ENCODE measurements at places on chromosomes 1 and 21. TPM values are rescaled to one million over a fixed set of nuclear protein-coding genes. Genes with fewer than 3 reads are reported as not detected.

GRCh38 chr1:8416881-8417280, 99.0 kb downstream of the SLC45A1 start:
- H3K4me3 ChIP-seq, result no peak overlapping the region
- H3K36me3 ChIP-seq, result peaks cover 11% of the 10 kb centered on the region
- H3K27ac ChIP-seq, result no peak overlapping the region
- peaks cover 3% of the 10 kb centered on the region for H3K4me1 ChIP-seq

DNA sequence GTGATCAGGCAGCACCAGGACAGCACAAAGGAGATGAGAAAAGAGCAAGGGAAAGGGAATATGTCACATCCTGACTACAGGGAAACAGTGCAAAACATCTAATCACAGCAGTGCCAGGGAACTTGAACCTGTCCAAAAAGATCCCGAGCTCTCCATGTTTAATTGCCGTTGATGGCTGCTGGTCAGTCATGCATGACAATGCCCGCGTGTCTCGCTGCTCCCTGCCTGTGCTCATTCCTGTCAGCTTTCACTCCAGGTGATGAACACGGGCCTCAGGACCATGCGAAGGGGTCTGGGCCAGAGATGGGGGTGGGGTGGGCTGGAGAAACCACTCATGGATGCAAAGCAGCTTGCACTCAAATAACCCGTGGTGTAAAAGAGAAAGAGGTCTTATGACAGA, 287.0 kb downstream of the GPATCH2 start:
- no peaks in the 10 kb centered on the region for H3K36me3 ChIP-seq
- H3K27ac ChIP-seq, result no peak overlapping the region
- H3K4me1 ChIP-seq, result no peaks in the 10 kb centered on the region
- no peaks in the 10 kb centered on the region for H3K27me3 ChIP-seq
- no peak for DNase-seq

DNA sequence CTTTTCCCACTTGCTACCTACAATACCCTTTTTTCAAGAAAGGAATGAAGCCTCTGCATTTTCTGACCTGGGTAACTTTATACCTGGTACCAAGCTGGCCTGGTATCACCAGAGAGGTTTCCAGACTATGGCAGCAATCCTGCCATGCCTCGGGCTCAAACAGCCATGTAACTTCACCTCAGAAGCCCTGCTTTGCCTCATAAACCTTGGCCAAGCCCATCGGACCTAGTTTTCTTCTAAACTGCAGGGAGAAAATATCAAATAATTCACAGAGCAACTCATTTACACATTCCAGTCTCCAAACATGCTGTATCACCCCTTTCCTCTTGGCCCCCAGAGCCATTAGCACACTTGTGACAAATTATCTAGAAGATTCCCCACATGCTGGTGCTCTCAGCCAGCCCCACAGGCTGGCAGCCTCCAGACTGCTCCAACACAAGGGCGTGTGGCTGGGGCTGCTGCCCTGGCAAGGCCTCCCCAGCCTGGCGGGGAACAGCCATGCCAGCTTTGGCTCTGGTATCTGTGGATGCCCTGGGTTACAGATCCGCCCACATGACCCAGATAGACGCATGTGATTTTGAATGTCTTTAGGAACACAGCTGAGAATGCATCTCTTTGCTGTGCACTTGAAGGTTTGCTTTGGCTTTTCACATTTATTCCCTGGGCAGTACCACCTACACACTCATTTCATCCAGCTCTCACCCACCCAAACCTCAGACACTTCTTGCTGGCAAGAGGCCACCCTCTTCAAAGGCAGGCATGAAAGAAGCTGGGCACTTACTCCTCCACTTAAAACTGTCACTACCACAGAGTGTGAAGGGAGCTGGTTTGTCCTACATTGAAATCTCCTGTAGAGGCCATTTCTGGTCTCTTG, 70.0 kb upstream of the BCAR3 start:
- peaks cover 29% of the 10 kb centered on the region for H3K4me1 ChIP-seq
- peak overlapping the region; percentile 82 for H3K27ac ChIP-seq
- no peaks in the 10 kb centered on the region for H3K27me3 ChIP-seq
- DNase-seq, result peak; percentile 19
- no peak overlapping the region for H3K4me3 ChIP-seq

DNA sequence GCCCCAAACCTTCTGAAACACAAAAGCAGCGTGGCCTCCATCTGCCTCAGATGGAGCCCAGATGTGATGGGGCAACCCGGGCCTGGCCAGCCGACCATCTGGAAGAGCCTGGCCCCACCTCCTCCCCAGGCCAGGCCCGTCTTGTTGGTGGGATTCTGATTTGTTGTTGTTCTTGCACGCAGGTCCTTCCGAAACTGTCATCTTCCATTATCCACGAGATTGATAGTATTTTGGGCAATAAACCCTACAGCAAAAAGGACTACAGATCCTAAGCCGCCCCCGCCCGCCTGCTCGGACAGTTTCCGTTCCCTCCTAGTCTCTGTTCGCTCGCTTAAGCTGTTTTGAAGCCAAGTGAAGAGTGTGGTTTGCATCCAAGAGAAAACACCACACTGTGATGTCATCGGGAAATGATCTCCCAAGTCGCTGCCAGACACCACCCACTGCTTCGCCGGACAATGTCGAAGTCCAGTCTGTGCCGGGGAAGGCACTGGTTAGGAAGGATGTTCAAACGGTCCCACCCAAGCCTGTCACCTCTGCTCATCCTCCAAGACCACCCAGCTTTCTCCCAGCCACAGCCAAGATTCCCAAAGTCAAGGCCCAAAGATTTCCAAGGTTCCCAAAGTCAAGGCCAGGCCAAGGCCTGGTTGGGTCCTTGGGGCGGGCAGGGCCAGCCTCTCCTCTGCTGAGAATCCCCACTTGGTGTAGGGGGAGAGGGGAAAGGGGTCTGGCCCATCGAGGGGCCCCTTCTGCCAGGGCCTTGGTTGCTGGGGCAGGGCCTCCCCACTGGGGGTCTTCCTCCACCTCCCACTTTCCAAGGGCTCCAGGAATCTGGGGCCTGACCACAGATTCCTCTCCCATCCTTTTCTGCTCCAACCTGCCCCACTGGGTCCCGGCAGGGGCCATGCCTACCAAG, 52.9 kb downstream of the KCNAB2 start:
- H3K27ac ChIP-seq, result no peak overlapping the region
- H3K36me3 ChIP-seq, result peaks cover 51% of the 10 kb centered on the region
- no peaks in the 10 kb centered on the region for H3K4me1 ChIP-seq
- DNase-seq, result no peak
- no peak overlapping the region for H3K4me3 ChIP-seq
- no peaks in the 10 kb centered on the region for H3K27me3 ChIP-seq

DNA sequence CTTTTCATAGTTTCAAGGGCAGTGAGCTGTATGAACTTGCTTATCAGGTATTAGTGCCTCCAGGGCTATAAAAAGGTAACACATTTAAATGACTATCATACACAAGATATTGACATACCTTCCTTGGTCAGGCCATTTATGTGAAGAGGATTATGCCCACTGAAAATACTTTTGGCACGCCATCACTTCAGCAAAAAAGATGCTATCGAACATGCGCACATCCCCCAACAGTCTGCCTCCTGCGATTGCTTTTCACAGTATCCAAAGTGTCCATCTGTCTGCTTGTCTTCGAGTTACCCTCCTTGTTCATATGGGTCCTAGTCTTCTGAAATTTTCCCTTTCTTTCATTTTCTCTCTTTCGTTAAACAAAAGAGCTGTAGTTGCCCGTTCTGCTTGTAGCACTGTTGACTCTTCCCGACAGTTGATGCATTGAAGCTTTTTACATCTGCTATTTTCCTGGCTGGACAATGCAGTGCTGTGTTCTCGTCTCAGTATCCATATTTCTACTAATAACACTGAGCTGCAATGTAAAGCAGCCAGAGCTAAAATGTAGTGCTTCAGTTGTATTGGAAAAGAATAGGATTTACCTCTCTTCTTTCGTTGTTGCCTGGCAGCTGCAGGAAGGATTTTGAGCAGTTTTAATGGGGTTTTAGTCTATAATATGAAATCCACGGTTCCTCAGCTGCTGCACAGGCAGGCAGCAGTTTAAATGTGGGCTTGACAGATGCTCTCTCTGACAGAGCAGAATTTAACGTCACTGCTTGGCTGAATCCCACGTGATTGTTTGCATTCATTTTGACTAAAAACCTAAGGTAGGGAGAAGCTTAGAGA, at the start of gene B3GALT2:
Gene B3GALT2 (minus strand): TSS at position 713 of the 831 bp plus-strand sequence. CDS start 5,051 bp downstream, outside the sequence.
- DNase-seq, result peak; percentile 51
- H3K27me3 ChIP-seq, result no peaks in the 10 kb centered on the region

- H3K4me3 ChIP-seq, result no peak overlapping the region
- H3K27ac ChIP-seq, result no peak overlapping the region
- DNase-seq, result no peak
- no peaks in the 10 kb centered on the region for H3K27me3 ChIP-seq
- H3K4me1 ChIP-seq, result peaks cover 4% of the 10 kb centered on the region
Measured at GRCh38 chr1:40837601-40838000, 24.6 kb downstream of the CITED4 start.

DNA sequence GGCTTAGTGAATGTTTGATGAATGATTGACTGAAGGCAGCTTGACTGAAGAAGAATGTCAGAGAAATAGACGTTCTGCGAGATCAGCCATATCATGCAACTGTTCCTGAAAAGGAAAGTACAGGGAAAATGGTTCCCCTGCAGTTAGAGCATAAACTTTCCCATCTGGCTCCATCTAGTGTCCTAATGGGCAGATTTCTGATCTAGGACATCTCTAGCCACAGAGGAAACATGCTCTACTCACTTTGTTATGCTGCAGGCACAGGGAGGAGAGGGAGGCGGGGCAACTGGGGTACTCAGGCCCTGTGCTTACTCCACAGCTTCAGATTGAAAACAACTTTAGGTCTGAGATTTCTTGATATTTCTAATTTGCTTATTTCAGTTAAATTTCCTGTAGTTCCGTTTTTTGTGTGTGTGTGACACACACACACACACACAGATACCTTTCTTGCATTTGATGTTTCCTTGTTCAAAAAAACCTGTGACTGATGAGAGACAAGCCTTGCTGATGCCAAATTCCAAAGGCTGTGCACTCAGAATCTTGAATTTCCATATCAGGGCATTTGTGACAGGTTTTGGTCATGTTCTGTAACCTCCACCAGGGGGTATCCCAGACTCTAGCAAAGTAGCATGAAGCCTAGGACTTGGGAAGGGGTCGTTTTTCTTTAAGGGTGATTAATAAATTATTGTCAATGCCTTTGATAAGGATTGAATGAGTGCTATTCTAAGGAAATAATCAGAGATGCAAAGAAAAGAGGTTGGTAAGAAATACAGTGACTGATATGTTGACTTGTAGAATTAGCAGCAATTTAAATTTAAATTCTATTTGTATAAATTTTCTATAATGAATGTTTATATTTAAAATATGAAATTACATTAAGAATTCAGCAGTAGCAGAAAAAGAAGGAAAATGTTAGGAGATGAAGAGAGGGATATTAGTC, 139.7 kb upstream of the BEND5 start:
- peaks cover 2% of the 10 kb centered on the region for H3K27me3 ChIP-seq
- H3K36me3 ChIP-seq, result no peaks in the 10 kb centered on the region
- H3K27ac ChIP-seq, result no peak overlapping the region
- DNase-seq, result no peak
- H3K4me1 ChIP-seq, result no peaks in the 10 kb centered on the region

DNA sequence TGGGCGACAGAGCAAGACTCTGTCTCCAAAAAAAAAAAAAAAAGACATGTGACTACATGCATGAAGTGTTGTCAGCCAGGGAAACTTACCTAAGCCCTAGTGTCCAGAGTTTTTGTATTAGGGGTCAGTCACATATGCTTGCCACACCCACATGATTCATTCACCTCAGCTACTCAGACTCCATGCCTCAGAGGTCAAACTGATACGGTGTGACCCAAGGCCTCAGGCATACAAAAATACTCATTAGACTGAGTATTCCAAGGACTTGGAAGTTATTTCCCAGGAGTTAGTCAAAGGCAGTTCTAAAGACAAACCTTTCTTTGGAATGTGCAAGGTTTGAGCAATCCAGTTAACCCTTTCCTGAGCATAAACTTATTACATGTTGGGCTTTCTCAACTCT, 6.3 kb upstream of the TRIM33 start:
- no peaks in the 10 kb centered on the region for H3K36me3 ChIP-seq
- no peak for DNase-seq
- no peak overlapping the region for H3K4me3 ChIP-seq
- H3K27me3 ChIP-seq, result peaks cover 3% of the 10 kb centered on the region

- no peak overlapping the region for H3K27ac ChIP-seq
- H3K4me3 ChIP-seq, result no peak overlapping the region
- no peaks in the 10 kb centered on the region for H3K4me1 ChIP-seq
- DNase-seq, result no peak
- H3K27me3 ChIP-seq, result no peaks in the 10 kb centered on the region
- no peaks in the 10 kb centered on the region for H3K36me3 ChIP-seq
Measured at GRCh38 chr1:57553666-57554065, 129.8 kb upstream of the DAB1 start.

GRCh38 chr1:35577071-35577998, 4.2 kb downstream of the TFAP2E start:
- no peaks in the 10 kb centered on the region for H3K27me3 ChIP-seq
- peak; percentile 80 for DNase-seq
- peaks cover 40% of the 10 kb centered on the region for H3K4me1 ChIP-seq
- peak overlapping the region; percentile 43 for H3K4me3 ChIP-seq
- H3K36me3 ChIP-seq, result no peaks in the 10 kb centered on the region

GRCh38 chr1:20792196-20792595, 5.1 kb upstream of the HP1BP3 start:
- H3K27me3 ChIP-seq, result no peaks in the 10 kb centered on the region
- DNase-seq, result no peak
- no peaks in the 10 kb centered on the region for H3K36me3 ChIP-seq

DNA sequence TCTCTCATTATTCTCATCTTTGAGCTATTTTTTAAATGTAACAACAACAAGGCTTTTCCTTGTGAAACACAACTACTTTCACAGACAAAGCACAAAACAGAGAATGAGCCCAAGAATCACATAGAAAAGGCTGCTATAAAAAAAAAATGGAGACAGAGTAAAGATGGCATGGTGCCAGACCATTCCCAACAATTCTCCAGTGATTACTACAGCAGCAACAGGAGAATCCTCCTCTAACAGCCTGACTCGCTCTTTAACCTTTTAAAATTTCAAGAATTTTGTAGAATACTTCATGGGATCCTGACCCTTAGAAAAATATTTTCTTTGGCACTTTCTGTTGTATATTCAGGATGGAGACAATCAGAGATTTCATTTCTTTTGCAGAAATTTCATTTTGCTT, 3.8 kb upstream of the BCAS2 start:
- H3K36me3 ChIP-seq, result no peaks in the 10 kb centered on the region
- H3K27me3 ChIP-seq, result peaks cover 10% of the 10 kb centered on the region
- no peak for DNase-seq

DNA sequence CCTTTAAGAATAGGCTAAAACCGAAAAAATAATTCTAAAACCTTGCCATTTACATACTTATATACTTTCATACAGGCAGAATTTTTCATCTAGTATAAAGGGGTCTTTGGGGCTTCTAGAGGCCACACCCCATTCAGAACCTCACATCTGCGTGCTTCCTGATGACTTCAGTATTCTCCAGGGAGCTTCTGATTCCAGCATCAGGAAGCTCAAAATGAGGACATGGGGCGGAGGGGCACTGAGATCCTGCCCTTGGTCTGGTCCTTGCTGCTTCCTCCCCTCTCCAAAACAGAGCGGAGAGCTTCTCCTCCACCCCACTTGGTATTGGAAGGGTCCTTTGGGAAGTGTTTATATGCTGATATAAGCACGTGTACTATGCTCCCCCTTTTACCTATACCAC, 13.8 kb downstream of the PAX7 start:
- H3K27ac ChIP-seq, result no peak overlapping the region
- H3K4me3 ChIP-seq, result no peak overlapping the region
- H3K4me1 ChIP-seq, result no peaks in the 10 kb centered on the region
- no peak for DNase-seq
- H3K36me3 ChIP-seq, result no peaks in the 10 kb centered on the region

The CRABP2 gene
- total RNA-seq, result 3.0 TPM

The EFNA1 gene
- total RNA-seq, result 1.5 TPM

The HSD3B2 gene
- total RNA-seq, result not detected

The UTS2 gene
- 7.5 TPM for total RNA-seq

The OR2T1 gene
- not detected for total RNA-seq

The CCDC30 gene
- 6.1 TPM for total RNA-seq
